ENCODE measurements at places on chromosomes 5 and 9.

DNA sequence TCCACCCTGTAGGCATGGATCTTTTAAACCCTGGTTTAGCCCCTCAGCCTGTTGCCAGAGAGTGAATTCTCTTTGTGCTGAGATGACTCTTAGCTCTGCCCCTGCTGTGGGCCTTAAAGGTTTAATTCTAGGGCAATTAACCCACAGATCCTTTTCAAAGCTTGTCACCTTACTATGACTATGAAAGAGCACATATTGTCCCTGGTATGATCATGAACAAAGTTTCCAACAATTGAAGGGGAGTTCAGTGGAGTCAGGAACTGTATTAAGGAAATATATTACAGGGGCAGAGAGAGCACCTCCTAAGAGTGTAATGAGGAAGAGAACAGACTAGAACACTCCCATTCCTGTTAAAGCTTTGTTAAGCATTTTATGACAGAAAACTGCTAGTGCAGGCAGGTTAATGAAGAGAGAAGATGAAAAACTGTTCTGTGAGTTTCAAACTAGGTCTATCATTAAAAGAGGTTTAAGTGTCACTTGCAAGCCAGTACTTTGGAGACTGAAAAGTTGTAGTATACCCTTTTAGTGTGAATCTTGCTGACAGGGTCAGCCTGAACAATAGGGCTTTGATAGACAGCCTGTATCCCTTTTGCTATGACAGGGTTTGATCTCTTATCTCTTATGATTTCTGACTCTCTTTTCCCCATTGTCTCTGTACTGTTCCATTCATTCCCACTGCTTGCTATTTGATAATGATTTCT is 104.2 kb upstream of the ELL2 start:
- DNase-seq, result no peak

- no peak for DNase-seq
These were observed 845.9 kb downstream of the MAT2B start for GRCh38 chr5:164351245-164351834.

- no peak for DNase-seq
These were observed 120.5 kb downstream of the NPR3 start for GRCh38 chr5:32831624-32832023.

- no peak for DNase-seq
These were observed 599.8 kb downstream of the PDE4D start for GRCh38 chr5:59293700-59294099.

- DNase-seq, result no peak
These were observed 17.2 kb upstream of the PAM start for GRCh38 chr5:102737805-102738469.

- peak; percentile 78 for DNase-seq
These were observed at the start of gene SLC31A2 for GRCh38 chr9:113150670-113151611. Gene SLC31A2, plus strand, starts transcription at chr9:113151007. Its CDS starts 68 bp downstream, at chr9:113151075.

- no peak for DNase-seq
These were observed 131.4 kb downstream of the CD180 start for GRCh38 chr5:67065237-67065636.

- no peak for DNase-seq
These were observed 42.8 kb downstream of the ACO1 start for GRCh38 chr9:32427111-32427873.

DNA sequence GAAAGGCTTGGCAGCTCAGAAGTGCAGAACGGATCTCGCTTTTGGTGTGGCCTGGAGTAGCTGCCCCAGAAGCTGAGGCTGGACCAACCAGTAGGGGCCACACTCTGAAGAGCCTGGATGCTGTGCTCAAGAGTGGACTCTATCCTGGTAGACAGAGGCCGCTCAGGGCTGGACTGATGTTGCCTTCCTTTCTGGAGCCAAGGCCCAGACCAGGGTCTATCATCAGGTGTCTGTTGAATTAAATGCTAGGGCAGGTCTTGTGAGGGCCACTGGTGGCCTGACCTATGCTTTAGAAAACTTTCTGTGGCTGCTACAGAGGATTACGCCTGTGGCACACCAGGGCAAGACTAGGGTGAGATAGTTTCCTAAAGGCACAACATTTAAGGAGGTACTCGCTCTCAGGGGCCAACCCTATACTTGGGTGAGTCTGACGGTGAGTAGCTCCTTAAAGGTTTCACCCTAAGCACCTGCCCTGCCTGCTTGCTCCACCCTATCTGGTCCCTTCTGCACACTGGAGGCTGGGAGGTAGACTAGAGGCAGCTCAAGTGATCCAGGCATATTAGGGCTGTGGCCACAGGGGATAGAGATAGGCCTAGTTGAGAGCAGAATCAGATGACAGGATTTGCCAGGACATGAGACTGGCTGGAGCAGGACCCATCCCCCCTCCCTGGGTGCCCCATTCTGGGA is 9.8 kb upstream of the IRF1 start:
- DNase-seq, result no peak

GRCh38 chr5:77960305-77960704 is 184.2 kb upstream of the TBCA start:
- DNase-seq, result no peak

- no peak for DNase-seq
These were observed 50.1 kb downstream of the HMCN2 start for GRCh38 chr9:130315446-130316226.

DNA sequence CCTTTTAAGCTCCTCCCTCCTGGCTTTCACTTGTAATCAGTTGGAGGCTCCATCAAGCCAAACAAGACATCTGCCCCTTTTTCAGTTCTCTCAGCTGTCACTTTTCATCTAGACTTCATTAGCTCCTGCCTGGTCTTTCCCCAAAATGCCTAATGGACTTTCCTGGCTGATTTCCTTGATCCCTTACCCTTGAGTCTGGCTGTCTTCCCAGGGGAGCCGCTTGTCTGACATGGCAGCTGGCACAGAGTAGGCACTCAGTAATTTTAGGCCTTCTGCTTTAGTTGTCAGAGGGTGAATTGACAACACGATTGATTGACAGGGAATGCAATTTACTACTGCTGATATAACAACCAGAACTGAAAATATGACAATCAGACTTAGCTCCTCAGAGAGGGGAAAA is 2.1 kb downstream of the C9orf153 start:
- no peak for DNase-seq

- DNase-seq, result no peak
These were observed 819.1 kb upstream of the GRAMD2B start for GRCh38 chr5:125604104-125604503.

- no peak for DNase-seq
These were observed 7.2 kb downstream of the ZNF354B start for GRCh38 chr5:178866946-178867345.

- DNase-seq, result no peak
These were observed 487.7 kb downstream of the SEMA5A start for GRCh38 chr5:9058161-9058560.

GRCh38 chr5:149072376-149072775 is 9.5 kb upstream of the SH3TC2 start:
- DNase-seq, result no peak

GRCh38 chr9:69388596-69388995 is 63.6 kb downstream of the ENTREP1 start:
- no peak for DNase-seq

DNA sequence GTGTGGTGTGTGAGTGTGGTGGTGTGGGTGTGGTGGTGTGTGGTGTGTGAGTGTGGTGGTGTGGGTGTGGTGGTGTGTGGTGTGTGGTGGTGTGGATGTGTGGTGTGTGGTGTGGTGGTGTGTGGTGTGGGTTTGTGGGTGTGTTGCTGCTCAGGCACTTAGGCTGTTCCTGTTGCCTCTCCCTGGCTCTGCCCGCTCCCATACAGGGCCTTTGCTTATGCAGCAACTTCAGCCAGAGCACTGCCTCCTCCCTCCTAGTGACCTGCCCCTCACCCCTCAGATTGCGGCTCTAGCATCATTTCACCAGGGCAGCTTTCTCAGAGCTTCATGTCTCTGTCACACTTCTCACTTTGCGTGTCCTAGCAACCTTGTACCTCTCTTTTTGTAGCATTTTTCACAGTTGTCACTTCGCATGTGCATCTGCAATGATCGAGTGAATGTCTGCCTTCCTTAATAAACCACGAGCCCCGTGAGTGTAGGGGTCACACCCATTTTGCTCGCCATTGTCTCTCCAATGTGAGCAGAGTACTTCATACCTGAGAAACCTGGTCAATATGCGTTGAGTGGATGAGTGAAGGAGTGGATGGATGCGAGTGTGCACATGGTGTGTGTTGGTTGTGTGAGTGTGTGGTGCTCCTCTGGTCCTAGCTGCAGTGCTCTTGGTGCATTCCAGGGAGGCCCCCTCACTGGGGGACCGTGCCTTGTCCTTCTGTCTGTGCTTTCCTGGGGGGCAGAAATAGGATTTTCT is 167.9 kb upstream of the PANK3 start:
- no peak for DNase-seq

- no peak for DNase-seq
These were observed 31.5 kb upstream of the ALDH1B1 start for GRCh38 chr9:38360839-38361472.

DNA sequence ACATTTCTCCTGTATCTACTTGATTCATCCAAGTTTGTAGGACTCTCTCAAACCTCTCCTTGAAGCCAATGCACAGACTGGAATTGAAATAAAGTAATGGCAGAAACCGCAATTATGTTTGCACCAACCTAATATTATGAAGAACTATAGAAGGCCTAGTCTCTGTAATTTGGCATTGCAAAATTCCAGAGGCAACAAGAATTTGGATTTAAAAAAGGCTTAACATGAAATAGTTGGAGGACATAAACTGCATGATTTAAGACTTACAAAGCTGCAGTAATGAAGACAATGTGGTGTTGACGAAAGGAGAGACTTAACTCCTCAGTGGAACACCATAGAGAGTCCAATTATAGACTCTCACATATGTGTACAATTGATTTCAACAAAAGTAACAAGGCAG is 117.8 kb upstream of the MINAR2 start:
- peak; percentile 19 for DNase-seq

GRCh38 chr5:167952278-167952995 is 339.0 kb upstream of the WWC1 start:
- DNase-seq, result no peak

DNA sequence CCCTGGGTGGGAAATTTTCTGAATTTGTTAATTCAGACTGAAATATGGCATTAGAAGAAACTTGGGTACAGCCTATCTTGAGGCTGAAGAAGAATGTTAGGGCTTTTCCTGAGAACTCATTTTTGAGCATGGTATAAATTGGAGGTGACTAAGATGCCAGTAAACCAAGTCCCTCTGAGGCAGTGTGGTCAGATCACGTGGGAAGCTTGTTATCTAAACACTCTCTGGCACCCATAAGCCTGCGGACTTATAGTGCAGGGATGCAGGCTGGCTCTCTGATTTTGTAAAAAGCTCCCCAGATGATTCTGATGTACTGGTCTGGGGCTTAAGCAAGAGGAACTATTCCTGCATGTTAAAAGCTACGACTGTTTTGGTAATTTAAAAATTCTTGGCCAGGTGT is 34.3 kb downstream of the MTMR12 start:
- no peak for DNase-seq

- no peak for DNase-seq
These were observed 94.9 kb downstream of the SREK1 start for GRCh38 chr5:66239034-66239433.

DNA sequence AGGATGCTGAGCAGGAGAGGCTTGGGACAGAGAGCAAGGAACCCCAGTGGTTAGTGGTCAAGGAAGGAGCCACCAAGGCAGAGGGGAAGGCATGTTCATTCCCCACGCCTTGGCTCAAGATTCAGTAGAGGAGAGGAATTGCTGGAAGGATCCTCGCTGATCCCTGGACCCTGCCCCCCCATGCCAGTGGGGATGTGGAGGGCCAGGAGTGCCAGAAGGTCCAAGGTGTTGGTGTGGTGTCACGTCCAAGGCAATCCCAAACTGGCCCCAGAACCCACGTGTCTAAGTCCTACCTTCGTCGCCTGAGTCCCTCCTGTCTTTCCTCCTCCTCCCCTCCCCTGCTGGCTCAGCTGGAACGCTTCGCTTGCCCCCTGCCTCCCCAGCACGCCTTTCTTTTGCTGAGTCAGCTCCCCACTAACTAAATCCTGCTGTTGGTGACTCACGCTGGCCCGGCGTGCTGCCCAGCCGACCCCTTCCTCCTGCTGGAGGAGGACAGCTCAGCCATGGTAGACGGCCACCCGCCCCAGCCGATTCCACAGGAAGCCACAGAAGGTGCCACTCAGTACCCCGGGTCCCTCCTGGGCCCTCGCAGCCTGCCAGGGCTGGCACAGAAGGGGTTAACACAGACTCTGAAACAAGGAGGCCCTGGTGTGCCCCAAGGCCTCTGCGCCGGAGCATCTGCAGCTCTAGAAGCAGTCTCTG is 37.6 kb upstream of the ORM1 start:
- no peak for DNase-seq

DNA sequence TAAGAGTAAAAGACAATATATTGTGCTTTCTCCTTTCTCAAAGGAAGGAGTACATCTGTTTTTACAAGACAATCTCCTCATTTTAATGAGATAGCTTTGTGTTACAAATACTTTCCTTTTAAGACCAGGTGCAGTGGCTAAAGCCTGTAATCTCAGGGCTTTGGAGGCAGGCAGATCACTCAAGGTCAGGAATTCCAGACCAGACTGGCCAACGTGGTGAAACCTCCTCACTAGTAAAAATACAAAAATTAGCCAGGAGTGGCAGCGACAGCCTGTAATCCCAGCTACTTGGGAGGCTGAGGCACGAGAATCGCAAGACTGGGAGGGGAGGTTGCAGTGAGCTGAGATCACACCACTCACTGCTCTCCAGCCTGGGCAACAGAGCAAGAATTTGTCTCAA is 11.8 kb downstream of the TMEM161B start:
- DNase-seq, result no peak

DNA sequence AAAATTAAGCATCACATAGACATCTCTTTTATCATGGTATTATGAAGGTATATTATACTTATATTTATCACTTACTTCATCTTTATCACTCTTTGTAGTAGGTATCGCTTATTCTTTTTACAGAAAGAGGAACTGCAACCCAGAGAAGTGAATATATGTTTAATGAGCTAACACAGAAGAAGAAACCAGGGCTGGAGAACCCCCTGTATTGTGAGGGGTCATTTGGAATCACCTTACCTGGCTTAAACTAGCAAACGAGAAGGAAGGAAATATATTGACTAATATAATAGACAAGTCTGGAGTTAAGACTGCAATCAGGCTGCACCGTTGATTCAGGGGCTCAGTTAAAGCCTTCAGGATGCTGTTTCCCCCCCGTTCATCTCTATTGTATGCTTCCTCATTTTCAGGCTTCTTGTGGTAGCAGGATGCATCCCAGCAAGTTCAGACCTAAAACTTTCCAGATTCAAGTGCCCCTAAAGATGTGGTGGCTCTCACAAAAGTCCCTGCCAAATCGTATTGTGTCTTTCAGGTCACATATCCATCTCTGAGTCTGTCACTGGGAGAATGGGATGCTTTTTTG is 146.4 kb downstream of the GCNT1 start:
- no peak for DNase-seq

DNA sequence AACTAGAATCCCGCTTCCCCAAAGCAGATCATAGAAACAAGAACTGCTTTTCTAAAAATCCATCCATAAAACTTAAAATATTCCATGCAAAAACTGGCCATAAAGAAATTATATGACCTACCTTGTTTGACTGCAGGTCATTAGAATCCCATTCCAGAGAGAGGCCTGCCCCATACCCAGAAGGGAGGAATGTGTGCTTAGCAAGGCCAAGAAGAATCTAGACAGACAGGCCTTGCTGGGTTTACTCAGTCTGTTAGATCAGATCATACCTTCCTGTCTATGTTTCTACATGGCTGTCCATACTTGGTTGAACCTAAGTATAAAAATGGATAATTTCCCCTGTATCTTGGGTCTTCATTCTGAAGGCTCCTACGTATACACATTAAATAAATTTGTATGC is 358.8 kb upstream of the TRPC7 start:
- DNase-seq, result no peak
